ENCODE measurements at places on chromosomes 2 and 18. TPM values are rescaled to one million over a fixed set of nuclear protein-coding genes. Genes with fewer than 3 reads are reported as not detected.
A peak's percentile ranks its signal among the peaks of the same experiment; 100 is the strongest.

GRCh38 chr2:138294451-138294850, 207.1 kb upstream of the SPOPL start:
- no peak for DNase-seq

The TDRD15 gene
- polyA plus RNA-seq: 0.01 TPM

The IL1RN gene
- 0.90 TPM for polyA plus RNA-seq

The ABCG8 gene
- 1.0 TPM for polyA plus RNA-seq

- peak; percentile 75 for DNase-seq
These were observed 13.3 kb downstream of the CHPF start for GRCh38 chr2:219530048-219530963.

The FKBP7 gene
- polyA plus RNA-seq: 61.7 TPM

GRCh38 chr2:238644095-238645081, 203.5 kb upstream of the TWIST2 start:
- DNase-seq: no peak

DNA sequence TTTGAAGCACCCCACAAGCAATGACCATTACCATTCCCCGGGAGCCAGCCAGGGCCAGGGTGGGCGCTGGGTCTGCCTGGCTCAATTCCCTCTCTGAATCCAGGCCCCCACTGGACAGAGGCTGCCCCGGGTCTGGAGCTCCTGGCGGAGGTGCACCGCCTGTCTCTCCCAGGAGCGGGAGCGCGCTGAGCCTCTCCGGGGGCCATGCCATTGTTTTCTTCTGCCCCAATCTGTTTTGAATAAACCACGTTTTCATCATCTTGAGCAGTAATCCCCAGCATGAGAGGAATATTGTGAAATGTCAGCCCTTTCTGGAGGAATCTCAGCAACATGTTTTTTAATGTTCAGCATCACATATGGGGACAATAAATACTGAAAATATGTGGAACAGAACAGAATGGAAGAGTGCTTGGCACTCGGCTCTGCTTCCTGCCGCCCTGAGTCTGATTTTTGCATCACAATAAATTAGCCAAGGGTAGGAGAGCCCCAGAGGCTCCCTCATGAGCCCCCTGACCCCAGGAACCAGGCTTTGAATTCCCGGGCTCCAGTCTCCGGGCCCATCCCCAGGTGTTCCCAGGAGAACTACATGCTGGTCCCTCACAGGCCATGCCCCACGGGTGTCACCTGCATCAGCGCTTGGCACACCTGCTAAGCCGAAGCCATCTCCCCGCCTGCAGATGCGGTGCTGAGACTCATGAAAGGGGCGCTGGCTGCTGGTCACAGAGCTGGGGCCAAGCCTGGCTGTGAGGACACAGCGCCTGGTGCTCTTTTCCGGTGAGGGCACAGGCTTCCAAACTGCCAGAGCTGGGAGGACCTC, 88.8 kb downstream of the INHBB start:
- DNase-seq: no peak

- no peak for DNase-seq
These were observed 47.1 kb upstream of the SPRED2 start for GRCh38 chr2:65479524-65479923.

DNA sequence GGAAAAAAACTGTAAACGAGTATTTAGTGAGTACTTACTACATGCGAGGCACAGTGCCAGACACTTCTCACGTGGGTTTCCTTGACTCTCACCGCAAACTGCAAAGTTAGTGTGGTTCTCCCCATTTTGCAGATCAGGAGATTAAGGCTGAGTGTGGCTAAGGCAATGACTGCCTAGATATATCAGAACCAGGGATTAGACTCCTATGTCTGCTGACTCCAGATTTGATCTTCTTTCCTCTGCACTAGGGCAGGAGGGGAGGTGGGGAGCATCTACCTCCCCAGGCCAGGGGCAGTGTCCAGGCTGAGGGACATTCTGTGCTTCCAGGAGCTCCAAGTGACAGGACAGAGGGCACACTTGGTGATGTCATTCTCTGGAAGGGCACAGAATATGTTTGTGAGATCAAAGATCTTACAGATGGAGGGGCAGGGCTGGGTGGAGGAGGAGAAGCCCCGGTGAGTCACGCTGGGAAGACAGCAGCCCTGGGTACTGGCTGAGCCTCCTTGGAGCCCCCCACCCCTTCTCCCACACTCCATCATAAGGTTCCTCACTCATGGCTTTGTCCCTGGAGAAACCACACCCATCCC, 92.4 kb downstream of the RHOB start:
- no peak for DNase-seq

- DNase-seq: no peak
These were observed 79.6 kb downstream of the KLF7 start for GRCh38 chr2:207086136-207086535.

GRCh38 chr2:73640946-73641766, 1.1 kb downstream of the NAT8 start:
- no peak for DNase-seq

The IKZF2 gene
- 7.8 TPM for polyA plus RNA-seq

Data from right renal pelvis (tissue), 4 donors.